ENCODE measurements at places on chromosomes 13 and 19.

- peak; percentile 90 for DNase-seq
These were observed at the start of gene ZNF69 for GRCh38 chr19:11887611-11888531. TSS of gene ZNF69 (plus strand) at chr19:11887782. CDS start at chr19:11887924, 142 bp downstream.

GRCh38 chr19:41578886-41579285, 2.9 kb downstream of the CEACAM21 start:
- no peak for DNase-seq

GRCh38 chr19:41998246-41999020, 4.4 kb upstream of the ATP1A3 start:
- no peak for DNase-seq

GRCh38 chr13:42973581-42973980, 18.5 kb downstream of the EPSTI1 start:
- DNase-seq, result no peak

DNA sequence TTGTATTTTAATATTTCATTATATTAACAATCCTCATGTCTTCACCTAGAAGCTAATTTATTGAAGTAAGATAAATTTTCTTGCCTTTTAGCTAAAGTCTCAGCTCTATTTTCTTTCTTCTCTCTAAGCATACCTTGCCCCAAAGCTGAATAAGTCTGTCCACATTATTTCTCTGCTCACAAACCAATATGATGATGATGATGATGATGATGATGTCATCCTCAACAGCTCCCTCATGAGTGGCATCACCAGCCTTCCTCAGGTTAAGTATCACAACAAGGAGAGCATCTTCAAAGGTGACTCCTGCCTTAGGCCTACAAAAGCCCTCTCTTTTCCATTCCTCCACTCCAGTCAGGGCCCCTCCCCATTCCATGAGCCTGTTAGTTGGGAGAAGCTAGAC, 31.9 kb upstream of the ATP12A start:
- no peak for DNase-seq

DNA sequence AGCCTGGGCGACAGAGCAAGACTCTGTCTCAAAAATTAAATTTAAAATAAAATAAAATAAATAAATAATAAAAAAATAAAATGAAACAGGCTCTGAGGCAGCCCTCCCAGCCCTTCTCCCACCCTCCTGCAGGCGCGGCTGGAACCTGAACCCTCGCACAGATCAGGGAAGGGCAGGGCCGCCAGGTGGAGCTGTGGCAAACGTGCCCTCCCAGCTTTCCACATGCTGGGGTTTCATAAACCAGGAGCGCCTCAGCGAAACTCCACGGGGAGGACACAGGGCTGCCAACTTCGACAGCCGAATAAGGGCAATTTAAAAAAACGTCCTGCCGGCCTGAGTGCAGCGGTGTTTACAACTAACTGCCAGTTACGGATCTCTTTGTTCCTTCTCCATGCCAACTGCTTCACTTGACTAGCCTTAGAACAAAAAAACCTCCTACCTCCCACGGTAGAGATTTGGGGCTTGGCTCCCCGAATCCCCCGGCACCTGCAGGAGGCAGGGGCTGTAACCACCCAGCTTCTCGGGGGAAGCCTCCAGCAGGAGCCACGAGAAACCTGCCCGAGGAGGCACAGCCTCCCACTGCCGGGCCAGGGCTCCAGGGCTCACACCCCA, 15.9 kb downstream of the ZNF787 start:
- DNase-seq, result peak; percentile 80

DNA sequence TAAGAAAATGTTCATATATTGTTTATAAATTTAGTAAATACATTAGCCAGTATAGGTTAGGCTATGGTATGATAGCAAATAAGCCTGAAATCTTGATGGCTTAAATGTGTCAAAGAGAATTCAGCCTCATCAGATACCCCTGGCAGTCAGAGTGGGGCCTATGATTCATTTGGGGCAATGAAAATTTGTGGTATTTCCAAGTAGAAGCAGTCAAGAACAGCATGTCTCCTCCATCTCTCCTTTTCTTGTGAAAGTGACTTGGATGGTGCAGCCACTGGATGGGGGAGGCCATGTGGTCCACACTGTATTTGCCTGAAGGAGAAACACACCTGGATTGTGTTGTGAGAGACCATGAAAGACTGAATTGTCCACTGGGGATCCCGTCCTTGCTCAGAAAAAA, 82.7 kb downstream of the DLEU7 start:
- DNase-seq, result no peak

DNA sequence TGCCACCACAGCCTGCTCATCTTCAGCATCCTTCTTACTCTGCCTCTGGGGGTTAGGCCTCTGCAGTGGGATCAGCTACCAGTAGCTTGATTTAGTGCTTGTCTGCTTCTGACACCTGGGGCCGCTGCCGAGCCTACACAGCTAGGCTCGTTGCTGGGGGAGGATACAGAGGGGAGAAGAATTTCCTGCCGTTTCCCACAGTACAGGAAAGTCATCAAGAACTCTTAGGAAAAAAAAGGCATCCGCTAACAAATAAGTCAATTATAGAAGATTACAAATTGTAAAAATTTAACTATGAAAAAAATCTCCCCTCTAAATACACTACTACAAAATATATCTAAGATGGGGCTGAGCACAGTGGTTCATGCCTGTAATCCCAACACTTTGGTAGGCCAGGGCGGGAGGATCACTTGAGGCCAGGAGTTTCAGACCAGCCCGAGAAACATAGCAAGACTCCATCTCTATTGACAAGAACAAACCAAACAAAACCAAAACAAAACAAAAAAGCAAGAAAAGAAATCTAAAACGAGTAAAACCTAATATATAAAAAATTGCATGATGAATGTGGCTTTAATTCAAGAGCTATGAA, 26.7 kb downstream of the LATS2 start:
- no peak for DNase-seq

DNA sequence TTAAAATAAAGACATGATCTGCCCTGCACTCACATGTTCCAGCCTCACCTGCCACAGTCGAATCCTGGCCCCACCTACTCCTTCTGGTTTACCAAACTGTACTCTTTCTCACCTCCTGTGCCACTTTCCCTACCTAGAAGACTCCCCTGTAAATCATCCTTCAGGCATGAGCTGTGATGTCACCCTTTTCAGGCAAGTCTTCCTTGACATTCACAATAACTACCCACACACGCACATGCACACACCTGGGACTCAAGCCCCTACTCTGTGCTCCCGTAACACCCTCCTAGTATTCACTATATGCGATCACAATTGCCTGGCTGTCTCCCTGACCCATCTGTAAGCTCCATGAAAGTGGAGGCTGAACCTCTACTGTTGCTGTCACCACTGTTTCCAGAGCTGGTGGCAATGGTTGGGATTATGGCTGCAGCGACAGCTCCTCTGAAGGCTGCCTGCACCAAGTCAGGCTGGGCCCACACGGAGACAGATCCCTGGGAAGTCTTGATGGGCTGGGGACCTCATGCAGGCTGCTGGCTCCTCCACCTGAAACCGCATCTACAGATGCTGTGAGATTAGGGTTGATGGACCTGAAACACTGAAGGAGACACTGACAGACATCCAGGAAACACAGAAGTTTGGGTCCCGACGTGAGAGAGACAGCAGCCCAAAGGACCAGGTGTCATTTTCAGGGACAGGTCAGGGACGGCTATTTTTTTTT, 611.1 kb downstream of the UQCRFS1 start:
- DNase-seq, result no peak
